ENCODE measurements at places on chromosomes 1 and 21. TPM values are rescaled to one million over a fixed set of nuclear protein-coding genes. Genes with fewer than 3 reads are reported as not detected.
A peak's percentile ranks its signal among the peaks of the same experiment; 100 is the strongest.

GRCh38 chr1:39491146-39491921 is at the start of gene BMP8A:
BMP8A (plus strand) TSS chr1:39491636; CDS start chr1:39491992, 356 bp downstream.
- no peak for DNase-seq

- no peak for DNase-seq
Measured at GRCh38 chr1:44442791-44443190, 37.7 kb downstream of the RNF220 start.

DNA sequence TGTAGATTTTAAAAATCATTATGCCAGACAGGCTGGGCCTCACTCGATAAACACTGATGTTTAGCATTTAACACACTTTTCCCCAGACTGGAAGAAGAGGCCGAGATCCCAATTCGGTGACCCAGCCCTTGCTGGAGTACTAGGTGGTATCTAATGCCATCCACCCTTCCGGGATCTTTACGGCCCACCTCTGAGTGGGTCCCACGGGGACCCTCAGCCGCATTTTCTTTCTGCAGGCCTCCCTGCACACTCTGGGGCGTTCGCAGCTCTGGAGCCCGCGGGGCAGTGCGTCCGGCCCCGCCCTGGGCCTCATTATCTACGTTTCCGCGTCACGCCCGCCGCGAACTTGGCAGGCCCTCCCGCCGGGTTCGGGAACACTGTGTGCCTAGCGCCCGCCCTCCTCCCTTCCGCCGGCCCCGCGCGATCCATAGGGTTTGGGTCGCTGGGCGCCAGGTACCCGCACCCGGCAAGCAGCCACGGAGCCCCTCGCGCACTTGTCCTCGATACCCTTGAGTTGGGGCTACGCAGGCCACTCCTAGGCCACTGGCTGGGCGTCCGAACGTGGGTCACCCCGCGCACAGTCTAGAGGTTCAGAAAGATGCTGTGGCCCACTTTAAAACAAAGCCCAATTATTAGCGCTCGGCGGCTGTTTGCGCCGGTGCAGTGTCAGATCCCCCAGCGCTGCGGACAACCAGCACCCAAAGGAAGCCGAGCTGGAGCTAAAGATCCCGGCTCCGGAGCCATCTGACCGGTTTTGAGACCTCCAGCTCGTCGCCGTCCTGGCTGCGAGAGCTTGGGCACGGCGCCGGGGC is 950 bp upstream of the EVA1C start:
- peak; percentile 92 for DNase-seq

- peak; percentile 65 for DNase-seq
Measured at GRCh38 chr1:47532921-47533792, 95.3 kb downstream of the FOXD2 start.

GRCh38 chr21:22904385-22904784 is 1906.2 kb downstream of the NCAM2 start:
- DNase-seq = no peak

DNA sequence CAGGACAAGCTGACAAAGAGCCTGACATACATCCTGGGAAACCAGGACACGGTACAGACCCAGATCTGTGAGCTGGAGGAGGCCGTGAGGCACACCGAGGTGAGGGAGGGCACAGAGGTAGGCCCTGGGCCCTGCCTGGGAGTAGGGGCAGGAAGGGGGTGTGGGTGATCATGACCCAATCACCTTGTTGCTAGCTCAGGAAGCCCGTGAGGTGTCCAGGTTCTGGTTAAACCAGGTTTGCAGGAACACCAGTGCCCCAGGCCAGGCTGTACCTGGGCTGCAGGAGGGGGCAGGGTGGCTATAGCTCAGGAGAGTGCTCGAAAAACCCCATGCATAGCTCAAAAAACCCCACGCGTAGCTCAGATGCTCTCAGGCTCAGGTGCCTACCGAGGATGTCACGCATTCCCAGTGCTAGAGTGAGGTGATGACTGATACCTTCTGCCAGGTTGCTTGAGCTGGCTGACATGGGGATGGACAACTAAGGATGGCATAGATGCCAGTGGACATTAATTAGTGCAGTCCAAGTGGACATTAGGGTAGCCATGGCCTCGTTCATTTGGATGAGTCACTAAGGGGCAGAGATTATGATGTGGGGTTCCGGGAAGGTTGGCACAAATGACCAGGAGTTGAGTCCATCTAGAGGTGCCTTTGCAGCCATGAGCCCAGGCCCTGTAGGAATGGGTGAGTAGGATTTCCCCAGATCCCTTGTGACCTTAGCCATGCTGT is 3.7 kb downstream of the TRIM46 start:
- no peak for DNase-seq

GRCh38 chr1:153598309-153599172 is 14.4 kb downstream of the S100A16 start:
- DNase-seq = no peak

DNA sequence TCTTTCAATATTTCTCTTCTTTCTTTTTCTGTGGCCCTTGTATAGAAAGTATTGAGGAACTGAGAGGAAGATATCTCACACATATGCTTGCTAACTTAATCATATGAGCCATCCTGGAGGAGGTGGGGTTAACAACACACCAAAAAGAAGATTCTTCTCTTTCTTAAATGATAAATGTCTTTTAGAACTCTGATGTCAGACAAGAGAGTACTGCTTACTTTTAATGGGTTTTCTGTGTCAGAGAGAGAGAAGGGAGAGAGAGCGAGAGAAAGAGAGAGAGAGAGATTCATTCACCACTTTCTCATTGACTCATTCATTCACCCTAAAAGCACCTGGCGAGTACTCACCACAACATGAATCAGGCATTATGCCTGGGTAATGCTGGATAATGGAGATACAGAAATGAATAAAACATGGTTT is 250.3 kb upstream of the SGIP1 start:
- DNase-seq = no peak

- DNase-seq = no peak
Measured at GRCh38 chr1:44895919-44896734, 53.1 kb upstream of the PTCH2 start.

The MRPS15 gene
- polyA plus RNA-seq = 162 TPM

The FAM167B gene
- 17.3 TPM for polyA plus RNA-seq

GRCh38 chr1:15627343-15627988 is 10.2 kb downstream of the DDI2 start:
- no peak for DNase-seq

- no peak for DNase-seq
Measured at GRCh38 chr1:9737057-9737456, 85.5 kb downstream of the PIK3CD start.

The FOXE3 gene
- not detected for polyA plus RNA-seq

The KRTAP19-3 gene
- polyA plus RNA-seq = not detected

The FCGR2B gene
- 3.7 TPM for polyA plus RNA-seq

DNA sequence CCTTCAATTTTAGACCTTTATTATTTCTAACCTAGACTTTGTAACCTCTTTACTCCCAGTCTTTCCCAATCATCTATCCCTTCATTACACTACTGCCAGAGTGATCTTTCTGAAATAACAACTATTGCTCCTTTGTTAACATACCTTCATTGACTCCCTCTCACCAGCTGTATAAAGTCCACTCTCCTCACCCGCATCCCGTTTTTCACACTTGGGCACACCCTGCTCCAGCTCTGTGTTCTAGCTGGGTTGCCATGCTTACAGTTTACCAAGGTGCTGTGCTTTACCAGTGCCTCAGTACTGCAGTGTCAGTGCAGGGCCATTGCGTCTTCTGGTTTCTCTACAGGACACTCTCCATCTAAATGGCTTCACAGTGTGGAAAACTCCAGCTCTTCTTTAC is 148.2 kb downstream of the NFIA start:
- no peak for DNase-seq

The LIPI gene
- polyA plus RNA-seq = not detected

GRCh38 chr1:15180189-15180588 is 26.6 kb downstream of the TMEM51 start:
- no peak for DNase-seq

The IQGAP3 gene
- polyA plus RNA-seq = 0.22 TPM

GRCh38 chr1:228077565-228078330 is 4.8 kb upstream of the ARF1 start:
- no peak for DNase-seq

DNA sequence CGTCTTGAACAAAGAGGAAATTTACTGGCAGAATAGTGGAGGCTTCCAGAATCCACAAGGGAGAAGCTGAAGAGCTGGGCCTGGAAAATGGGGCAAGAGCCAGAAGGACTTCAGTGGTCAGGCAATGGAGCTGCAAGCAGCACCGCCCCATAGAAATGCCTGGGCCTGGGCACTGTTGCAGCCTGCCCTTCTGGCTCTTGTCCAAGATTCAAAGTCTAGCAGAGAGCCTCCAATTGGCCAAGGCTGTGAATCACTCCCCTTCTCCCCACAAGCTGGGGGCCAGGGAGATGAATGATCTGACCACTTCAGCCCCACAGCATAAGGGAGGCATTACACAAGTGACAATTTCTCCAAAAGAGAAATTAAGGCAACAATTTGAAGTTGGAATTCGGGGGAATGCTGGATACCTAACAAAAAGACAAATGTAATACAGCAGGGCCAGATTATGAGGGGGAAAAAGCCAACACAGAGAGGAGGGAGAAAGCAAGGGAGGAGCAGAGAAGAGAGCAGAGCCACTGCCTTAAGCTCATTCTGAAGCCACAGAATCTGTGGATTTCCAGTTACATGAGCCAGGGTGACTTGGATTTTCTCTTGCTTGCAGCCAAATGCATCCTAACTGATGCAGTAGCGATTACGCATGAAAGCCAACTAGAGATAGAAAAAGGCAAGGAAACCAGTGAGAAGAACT is 80.3 kb downstream of the LRIG2 start:
- no peak for DNase-seq

DNA sequence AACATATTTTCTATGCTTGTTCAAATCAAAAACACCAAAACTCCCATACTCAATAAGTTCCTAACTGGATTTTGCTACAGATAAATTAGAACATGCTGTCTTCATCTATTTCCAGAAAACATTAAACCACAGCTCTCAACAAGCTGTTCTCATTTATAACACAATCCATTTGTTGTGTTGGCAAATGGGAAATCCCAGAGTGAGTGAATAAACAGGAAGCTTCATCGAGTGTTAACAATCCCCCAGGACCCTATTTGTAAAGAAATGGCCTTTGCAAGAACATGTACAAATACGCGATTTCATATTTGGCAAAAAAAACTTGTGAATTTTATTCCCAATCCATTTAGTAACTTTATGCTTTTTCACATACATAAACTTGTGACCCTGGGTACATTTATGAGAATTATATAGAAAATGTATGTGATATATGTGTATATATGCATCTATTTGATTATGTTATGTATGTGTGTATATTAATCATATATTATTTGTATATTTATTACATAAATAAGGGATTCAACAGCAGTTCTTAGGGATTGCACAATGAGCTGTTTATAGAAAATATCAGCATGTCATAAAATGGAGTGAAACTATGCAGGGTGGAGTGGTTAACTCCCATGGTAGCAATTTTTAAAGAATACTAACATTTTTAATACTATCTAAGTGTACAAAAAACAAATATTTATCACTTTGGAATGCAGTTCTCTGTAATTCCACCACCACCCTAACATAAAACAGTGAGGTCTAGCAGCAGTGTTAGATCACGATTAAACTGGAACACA is 160.0 kb downstream of the NEGR1 start:
- DNase-seq = no peak

GRCh38 chr1:16199157-16199501 is 13.3 kb downstream of the ARHGEF19 start:
- no peak for DNase-seq

DNA sequence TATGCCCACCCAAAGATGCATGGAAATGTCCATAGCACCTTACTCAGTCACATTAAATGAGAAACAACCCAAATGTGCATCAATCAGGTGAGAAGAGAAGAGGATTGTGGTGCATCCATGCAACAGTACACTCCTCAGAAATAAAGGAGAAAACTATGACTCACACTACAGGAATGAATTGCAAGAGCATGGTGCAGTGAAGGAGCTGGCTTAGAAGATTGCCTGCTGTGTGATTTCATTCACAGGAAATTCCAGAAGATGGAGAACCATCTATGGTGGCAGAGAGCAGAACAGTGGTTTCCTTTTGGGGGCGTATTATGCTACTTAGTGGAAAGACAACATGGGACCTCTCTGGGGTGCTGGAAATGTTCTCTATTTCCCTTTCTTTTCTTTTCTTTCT is 278.6 kb upstream of the AJAP1 start:
- no peak for DNase-seq

- DNase-seq = no peak
Measured at GRCh38 chr1:27161594-27161993, 6.7 kb upstream of the SLC9A1 start.

DNA sequence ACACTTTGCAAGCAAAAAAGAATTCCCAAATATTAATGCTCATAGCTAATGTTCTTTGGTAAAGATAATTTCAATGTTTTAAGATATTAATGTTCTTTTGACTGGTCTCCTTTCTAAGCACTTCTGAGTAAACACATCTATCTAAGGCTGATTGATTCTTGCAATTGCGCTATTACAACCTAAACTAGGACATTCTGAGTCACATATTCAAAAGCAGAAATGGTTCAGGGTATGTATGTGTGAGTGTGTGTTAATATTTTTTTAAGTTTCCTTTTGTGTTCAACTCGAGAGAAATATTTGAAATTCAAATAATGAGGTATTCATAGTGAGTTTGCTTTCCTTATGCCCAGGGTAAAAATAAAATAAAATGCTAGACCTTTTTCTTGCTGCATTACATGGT is 203.6 kb upstream of the GRIK3 start:
- DNase-seq = no peak

The CFH gene
- 34.0 TPM for polyA plus RNA-seq

The OR2M3 gene
- not detected for polyA plus RNA-seq

DNA sequence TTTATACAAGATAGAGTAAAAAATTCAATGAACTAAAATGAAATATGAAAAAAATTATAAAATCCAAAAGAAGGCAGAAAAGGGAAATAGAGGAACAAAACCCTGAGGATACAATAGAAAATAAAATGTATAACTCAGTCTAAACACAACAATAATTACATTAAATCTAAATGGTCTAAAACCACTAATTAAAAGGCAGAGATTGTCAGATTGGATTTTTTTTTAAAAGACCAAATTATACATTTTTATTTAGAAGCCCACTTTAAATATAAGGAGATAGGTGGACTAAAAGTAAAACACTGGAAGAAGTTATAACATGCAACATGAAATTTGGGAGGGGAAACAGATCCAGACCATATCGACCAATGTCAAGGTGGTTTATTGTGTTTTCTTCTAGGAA is 95.2 kb downstream of the CATSPERE start:
- DNase-seq = no peak

- no peak for DNase-seq
Measured at GRCh38 chr1:180101411-180101810, 53.3 kb upstream of the QSOX1 start.

GRCh38 chr1:17922833-17923232 is 167.7 kb downstream of the ACTL8 start:
- DNase-seq = no peak

- no peak for DNase-seq
Measured at GRCh38 chr1:232033285-232033684, 406.7 kb downstream of the DISC1 start.

- peak; percentile 41 for DNase-seq
Measured at GRCh38 chr21:44836666-44837471, 19.0 kb upstream of the SUMO3 start.

The HSD11B1 gene
- 7.2 TPM for polyA plus RNA-seq

GRCh38 chr1:53148123-53148522 is 5.7 kb upstream of the SLC1A7 start:
- no peak for DNase-seq

GRCh38 chr1:246065592-246065991 is 441.5 kb downstream of the SMYD3 start:
- DNase-seq = no peak

The DTL gene
- 0.07 TPM for polyA plus RNA-seq

The OR2L13 gene
- polyA plus RNA-seq = not detected

The ATPAF1 gene
- polyA plus RNA-seq = 80.5 TPM

Measured in heart right ventricle (tissue), 16 donors.